ENCODE measurements at places on chromosomes 12 and 14. TPM values are rescaled to one million over a fixed set of nuclear protein-coding genes. Genes with fewer than 3 reads are reported as not detected.

GRCh38 chr14:77838831-77839511, 39.1 kb downstream of the ADCK1 start:
- DNase-seq, result no peak

GRCh38 chr14:39230416-39231035, 3.2 kb upstream of the MIA2 start:
- DNase-seq, result no peak

DNA sequence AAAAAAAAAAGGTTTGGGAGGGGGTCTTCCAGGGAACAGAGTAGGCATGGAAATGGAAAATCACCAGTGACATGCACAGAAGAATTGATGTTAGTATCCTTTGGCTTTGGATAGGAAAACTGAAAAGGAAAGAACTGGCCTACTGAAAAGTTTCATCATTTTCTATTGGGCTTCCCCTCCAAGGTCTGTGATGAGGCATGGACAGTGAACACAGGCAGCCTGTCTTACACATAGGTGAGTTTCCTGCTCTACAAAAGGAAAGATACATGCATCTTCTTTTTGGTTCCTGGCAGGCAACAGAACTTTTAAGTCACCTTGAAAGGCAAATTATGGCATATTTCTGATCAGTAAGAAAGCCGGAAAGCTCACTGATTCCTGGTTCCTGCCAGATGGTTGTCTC, 5.8 kb downstream of the BMAL2 start:
- no peak for DNase-seq

The GPR68 gene
- 9.4 TPM for total RNA-seq

DNA sequence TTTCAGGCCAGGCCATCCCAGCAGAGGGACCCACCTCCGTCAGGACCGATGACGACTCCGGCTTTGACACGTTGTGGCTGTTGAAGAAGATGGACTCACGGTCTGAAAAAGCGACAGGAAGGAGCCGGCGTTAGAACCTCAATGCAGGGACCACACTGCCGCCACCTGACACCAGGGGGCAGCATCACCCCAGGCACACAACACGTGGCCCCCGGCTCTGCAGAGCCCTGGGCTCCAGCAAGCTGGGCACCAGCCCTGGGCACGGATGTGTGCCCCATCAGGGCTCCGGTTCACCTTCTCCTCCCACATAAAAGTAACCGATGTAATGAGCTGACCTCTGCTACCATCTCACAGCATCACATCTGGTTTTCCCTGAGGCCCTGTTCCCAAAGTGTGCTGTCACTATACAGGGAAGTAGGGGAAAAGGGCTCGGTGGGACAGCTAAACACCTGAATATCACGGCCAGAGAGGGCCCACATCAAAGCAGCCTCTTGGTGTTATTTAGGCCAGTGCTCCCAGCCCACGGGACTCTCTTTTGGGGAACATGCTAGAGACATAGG, 29.0 kb downstream of the CHGA start:
- DNase-seq, result peak; percentile 72
